H1 (cell line): ENCODE measurements at places on chromosomes 6 and 20.

DNA sequence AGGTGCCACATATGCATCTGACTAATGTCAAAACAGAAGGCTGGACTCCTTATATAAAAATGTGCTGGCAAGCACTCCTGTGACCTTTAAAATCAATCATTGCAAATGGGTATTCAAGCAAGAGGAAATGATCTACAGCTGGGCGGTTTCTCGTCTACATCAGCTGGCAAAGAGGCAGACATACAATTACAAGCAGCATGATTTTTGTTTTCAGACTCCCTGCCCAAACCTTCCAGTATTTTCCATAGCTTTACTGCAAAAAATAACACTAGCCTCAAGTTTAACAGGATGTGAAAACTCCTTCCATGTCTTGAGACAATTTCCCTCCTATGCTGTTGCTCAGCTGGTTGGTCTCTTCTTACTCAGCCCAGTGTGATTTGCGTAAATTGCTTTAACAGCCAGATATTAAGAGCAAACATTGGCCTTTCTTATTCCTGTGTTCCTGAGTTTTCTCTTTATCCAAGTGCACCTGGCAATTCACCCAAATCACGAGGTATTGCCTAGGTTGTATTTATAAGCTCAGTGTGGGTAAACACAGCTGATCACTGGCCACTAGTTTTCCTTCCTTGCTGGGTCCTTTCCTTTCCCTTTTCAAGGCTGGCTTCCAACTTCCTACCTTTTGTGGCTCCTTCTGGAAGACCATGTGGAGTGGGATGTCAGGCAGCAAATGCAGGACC is 130.4 kb downstream of the MOXD1 start:
- H3K4me3 ChIP-seq: no peak overlapping the region
- H3K27ac ChIP-seq: no peak overlapping the region
- H3K27me3 ChIP-seq: no peaks in the 10 kb centered on the region
- no peaks in the 10 kb centered on the region for H3K36me3 ChIP-seq

- no peak for DNase-seq
- peak overlapping the region; percentile 38 for H3K4me3 ChIP-seq
- H3K27me3 ChIP-seq: peaks cover 5% of the 10 kb centered on the region; the same call in 1 of the 2 replicates
Observed at GRCh38 chr20:57211406-57211805, 55.0 kb downstream of the BMP7 start.

DNA sequence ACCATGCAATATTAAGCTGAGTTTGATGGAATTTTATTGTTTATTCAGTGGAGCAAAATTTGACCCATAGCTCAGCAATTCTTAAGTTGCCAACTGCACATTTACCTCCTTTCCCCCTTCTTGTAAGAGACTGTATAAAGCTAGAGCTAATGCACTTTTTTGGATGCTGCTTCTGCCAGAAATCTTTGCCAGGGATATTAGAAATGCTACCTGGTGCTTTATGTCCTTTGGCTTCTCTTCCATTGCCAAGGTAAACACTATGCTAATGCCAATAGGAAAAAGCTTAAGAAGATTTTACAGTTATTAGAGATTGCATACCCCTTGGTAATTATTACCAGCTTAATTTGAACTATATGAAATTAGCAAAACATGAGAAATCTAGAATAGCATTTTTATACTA is 79.0 kb upstream of the OGFRL1 start:
- H3K4me3 ChIP-seq: no peak overlapping the region
- H3K4me1 ChIP-seq: no peaks in the 10 kb centered on the region
- DNase-seq: no peak
- H3K27me3 ChIP-seq: no peaks in the 10 kb centered on the region
- no peak overlapping the region for H3K27ac ChIP-seq
- no peaks in the 10 kb centered on the region for H3K36me3 ChIP-seq

DNA sequence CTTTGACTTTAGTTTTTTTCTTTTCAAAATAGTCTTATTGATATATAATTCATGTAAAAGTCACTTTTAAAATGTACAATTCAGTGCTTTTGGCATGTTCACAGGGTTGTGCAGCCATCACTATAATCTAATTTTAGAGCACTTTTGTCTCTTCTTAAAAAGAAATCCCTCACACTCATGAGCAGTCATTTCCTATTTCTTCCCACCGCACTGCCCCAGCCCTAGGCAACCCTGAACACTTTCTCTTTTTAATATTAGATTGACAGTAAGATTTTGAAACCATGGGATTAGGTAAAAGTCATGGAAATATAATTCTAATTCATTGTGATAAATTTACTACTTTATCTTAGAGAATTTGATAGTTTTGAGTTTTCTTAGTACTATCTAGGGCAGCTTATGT is 309.4 kb downstream of the UTRN start:
- no peak for DNase-seq
- peaks cover 3% of the 10 kb centered on the region for H3K4me1 ChIP-seq
- no peaks in the 10 kb centered on the region for H3K36me3 ChIP-seq
- no peak overlapping the region for H3K4me3 ChIP-seq
- no peak overlapping the region for H3K27ac ChIP-seq

- no peak for DNase-seq
- H3K4me3 ChIP-seq: no peak overlapping the region
- no peaks in the 10 kb centered on the region for H3K36me3 ChIP-seq
- no peaks in the 10 kb centered on the region for H3K4me1 ChIP-seq
Observed at GRCh38 chr20:38905375-38905774, 20.8 kb upstream of the FAM83D start.

DNA sequence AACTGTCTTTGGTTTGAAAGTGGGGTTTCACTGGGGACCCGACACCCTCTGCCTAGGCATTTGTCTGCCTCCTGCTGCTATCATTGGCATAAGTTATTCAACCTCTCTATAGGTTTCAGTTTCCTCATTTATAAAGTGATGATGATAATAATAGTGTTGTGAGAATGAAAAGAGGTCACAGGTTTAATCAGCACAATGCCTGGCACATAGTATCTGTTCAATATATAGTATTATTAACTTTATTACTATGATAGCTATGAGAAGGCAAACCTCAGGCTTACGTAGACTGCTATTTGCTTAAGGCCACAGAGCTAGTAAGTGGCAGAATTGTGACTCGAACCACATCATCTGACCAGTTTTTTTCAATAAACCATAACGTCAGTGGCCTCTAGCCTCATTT is 256.8 kb downstream of the CDKAL1 start:
- H3K4me3 ChIP-seq: no peak overlapping the region
- H3K4me1 ChIP-seq: no peaks in the 10 kb centered on the region
- H3K27ac ChIP-seq: no peak overlapping the region
- H3K27me3 ChIP-seq: no peaks in the 10 kb centered on the region

- H3K27me3 ChIP-seq: peaks cover 11% of the 10 kb centered on the region
- H3K4me3 ChIP-seq: peak overlapping the region; percentile 29
- DNase-seq: peak; percentile 91
- H3K36me3 ChIP-seq: no peaks in the 10 kb centered on the region
- no peak overlapping the region for H3K27ac ChIP-seq
- H3K4me1 ChIP-seq: peaks cover 41% of the 10 kb centered on the region
Observed at GRCh38 chr6:41683523-41684310, 45.4 kb downstream of the MDFI start.

DNA sequence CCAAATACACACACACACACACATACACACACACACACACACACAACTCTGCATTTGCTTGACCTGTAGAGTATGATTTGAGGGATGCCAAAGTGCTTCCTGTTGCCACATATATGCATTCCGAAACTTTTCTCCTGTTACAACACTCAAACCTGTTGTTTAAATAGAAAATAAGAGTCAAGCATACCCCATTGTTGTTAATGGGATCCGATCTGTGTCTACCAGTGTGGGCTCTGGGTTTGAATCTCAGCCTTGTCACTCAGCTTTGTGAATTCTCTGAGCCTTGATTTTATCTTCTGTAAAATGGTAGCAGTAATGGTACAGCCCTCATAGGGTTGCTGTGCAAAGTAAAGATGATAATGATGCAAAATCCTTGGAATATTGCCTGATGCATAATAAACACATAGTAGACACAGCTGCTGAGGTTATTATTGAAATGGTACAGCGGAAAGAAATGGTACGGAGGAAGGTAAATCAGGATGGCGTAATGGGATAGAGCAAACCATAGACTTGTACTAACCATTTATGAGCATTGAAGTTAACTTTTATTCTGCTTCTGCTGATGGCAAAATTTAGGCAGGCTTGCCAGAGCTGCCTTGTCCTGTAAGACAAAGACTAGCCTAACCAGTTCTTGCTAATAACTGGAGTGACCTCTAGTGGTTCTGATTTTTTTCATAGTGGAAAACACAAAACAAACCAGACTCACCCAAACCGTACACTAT is 113.5 kb upstream of the PHACTR1 start:
- H3K4me1 ChIP-seq: peaks cover 3% of the 10 kb centered on the region; the same call in 1 of the 2 replicates
- no peak for DNase-seq
- no peak overlapping the region for H3K27ac ChIP-seq
- no peaks in the 10 kb centered on the region for H3K36me3 ChIP-seq
- no peak overlapping the region for H3K4me3 ChIP-seq

- no peaks in the 10 kb centered on the region for H3K36me3 ChIP-seq
- H3K27ac ChIP-seq: no peak overlapping the region
- no peaks in the 10 kb centered on the region for H3K27me3 ChIP-seq
- 0 out of 2 replicates have a peak, but pooled peaks cover 8% of the 10 kb centered on the region for H3K4me1 ChIP-seq
- DNase-seq: no peak
- no peak overlapping the region for H3K4me3 ChIP-seq
Observed at GRCh38 chr20:6818033-6818808, 50.7 kb downstream of the BMP2 start.

DNA sequence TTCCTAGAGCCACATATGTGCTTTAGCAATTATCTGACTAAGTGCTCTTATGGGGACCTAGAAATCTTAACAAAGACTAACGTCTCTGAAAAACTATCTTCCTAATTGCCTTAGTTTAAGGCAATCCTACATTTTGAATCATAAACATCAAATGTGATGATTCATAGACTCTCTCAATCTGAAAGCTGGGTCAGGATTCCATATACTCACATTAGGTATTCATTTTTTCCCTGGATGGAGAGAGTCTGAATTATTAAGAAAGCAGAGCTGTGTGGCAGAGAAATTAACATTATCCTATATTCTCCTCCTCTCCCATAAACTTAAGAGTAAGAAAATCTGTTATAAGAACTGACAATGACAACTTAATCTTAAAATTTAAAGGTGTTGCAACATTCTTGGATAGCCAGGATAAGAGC is 1.6 kb upstream of the PRL start:
- H3K4me3 ChIP-seq: no peak overlapping the region
- no peaks in the 10 kb centered on the region for H3K36me3 ChIP-seq
- no peak overlapping the region for H3K27ac ChIP-seq
- DNase-seq: no peak
- H3K4me1 ChIP-seq: no peaks in the 10 kb centered on the region

DNA sequence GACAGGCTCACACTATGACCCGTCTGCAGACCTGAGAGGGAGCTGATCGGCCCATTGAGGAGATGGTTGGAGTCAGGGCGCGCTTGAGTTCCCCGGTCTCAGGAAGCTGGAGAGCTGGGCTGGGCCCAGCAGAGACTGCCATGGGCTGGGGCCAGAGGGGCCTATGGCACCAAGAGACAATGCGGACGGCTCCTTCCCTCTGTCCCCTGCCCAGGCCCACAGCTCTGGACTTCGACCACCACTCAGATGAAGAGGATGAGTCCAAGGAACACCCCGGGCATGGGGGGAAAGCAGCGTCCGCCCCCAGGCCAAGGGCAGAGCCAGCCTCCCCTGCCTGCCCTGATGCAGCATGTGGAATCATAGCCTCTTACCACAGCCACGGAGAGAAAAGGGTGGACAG is 40.2 kb upstream of the PHACTR3 start:
- no peaks in the 10 kb centered on the region for H3K36me3 ChIP-seq
- DNase-seq: no peak
- no peak overlapping the region for H3K4me3 ChIP-seq
- H3K27me3 ChIP-seq: no peaks in the 10 kb centered on the region
- H3K4me1 ChIP-seq: no peaks in the 10 kb centered on the region

DNA sequence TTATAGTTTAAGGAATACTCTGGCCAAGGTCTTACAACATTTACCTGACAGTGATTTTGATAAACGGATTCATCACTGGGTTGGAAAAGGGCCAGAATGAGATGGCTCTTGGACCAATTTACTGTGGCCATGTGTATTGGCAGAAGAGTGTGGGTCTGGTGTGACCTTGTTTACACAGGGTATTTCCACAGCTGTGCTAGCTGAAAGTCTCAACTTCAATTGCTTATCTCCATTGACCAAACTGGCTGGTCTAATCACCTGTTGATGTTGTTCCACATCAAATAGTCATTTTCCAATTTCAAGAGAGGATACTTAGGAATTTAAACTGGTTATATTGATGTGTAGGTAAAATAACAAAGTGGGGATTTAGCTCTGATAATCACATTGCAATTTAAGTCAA is 501.6 kb upstream of the MAP3K7 start:
- DNase-seq: no peak
- peaks cover 10% of the 10 kb centered on the region; the same call in 1 of the 2 replicates for H3K4me1 ChIP-seq
- H3K4me3 ChIP-seq: no peak overlapping the region
- no peaks in the 10 kb centered on the region for H3K36me3 ChIP-seq

DNA sequence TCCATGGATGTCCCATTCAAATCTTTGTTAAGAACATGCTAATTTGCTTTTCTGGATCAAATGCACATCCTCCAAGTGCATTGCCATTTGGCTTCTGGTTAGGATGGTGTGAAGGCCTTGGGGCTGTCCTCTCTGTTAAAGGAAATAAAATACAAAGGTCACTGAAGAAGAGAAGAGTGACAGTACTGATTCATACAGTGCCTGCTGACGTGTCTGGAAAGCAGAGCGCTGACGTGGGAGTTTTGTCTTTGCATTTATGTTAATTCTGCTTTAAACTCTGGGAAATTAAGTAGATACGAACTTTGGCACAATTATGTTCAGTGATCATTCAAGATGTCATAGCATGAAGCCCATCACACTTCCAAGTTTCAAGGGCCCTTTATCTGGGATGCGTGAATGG is 33.2 kb downstream of the SYNDIG1 start:
- no peak overlapping the region for H3K4me3 ChIP-seq
- H3K4me1 ChIP-seq: no peaks in the 10 kb centered on the region
- DNase-seq: no peak
- H3K36me3 ChIP-seq: no peaks in the 10 kb centered on the region

- no peaks in the 10 kb centered on the region for H3K4me1 ChIP-seq
- H3K27ac ChIP-seq: no peak overlapping the region
- DNase-seq: no peak
- no peak overlapping the region for H3K4me3 ChIP-seq
- no peaks in the 10 kb centered on the region for H3K36me3 ChIP-seq
Observed at GRCh38 chr20:51042064-51042463, 19.2 kb upstream of the KCNG1 start.

- peaks cover 4% of the 10 kb centered on the region; the same call in 1 of the 2 replicates for H3K4me1 ChIP-seq
- H3K27me3 ChIP-seq: no peaks in the 10 kb centered on the region
- H3K4me3 ChIP-seq: no peak overlapping the region
- DNase-seq: no peak
Observed at GRCh38 chr6:6701864-6702263, 113.3 kb downstream of the LY86 start.

DNA sequence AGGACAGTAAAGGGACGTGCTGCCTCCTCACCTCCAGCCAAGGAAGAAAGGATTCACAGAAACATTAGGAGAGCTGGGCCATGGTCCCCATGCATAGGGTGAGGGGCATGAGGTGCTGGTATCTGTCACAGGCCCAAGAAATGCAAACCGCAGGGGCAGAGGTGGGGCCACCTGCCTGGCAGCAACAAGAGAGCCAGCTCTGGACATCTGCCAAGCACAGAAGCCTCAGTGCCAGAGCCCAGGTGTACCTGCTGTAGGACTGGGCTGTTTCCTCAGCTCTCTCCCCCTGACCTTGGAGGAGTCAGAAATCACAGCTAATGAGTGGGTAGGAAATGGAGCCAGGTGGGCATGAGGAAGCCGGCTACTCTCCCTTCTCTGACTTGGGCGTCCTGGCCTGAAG is 45.3 kb downstream of the SLC2A12 start:
- H3K27me3 ChIP-seq: no peaks in the 10 kb centered on the region
- peaks cover 3% of the 10 kb centered on the region for H3K4me1 ChIP-seq
- H3K4me3 ChIP-seq: no peak overlapping the region
